ENCODE measurements at places on chromosomes 13 and 19.

GRCh38 chr19:56273563-56274117 is 1.1 kb downstream of the EDDM13 start:
- peaks cover 27% of the 10 kb centered on the region for H3K4me1 ChIP-seq
- no peak overlapping the region for H3K4me3 ChIP-seq
- no peaks in the 10 kb centered on the region for H3K36me3 ChIP-seq

DNA sequence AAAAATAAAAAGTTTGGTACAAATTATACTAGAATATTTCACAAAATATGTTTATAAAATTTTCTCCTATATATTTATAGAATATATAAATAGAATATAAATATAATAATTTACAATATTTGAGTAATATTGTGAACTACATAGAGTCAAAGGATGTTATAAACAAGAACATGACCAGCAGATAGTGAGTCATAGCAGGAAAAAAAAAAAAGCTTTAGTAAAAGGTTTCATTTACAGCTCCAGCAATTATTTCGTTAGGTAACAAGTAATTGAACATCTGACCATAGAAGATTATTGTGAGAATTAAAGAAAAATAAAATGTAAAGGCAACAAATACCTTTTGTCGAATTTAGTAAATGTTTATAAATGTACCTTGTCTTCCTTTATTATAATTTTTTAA is 864.1 kb downstream of the PCDH17 start:
- no peak overlapping the region for H3K27ac ChIP-seq
- H3K4me3 ChIP-seq = no peak overlapping the region
- H3K36me3 ChIP-seq = no peaks in the 10 kb centered on the region
- H3K27me3 ChIP-seq = no peaks in the 10 kb centered on the region

DNA sequence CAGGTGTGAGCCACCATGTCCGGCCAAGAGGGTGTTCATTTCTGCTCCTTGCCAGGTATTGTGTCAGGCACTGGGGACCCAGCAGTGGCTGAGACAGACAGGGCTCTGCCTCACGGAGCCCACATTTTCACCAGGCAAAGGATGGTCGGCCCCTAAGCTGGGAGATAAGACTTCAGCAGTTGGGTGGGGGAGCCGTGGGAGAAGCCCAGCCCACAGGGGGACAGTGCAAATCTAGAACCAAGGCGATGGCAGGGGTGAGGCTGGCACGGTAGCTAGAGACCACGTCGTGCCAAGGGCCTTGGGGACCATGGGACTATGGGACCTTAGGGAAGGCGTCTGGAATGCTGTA is 8.3 kb downstream of the LSR start:
- H3K27ac ChIP-seq = no peak overlapping the region
- H3K36me3 ChIP-seq = no peaks in the 10 kb centered on the region
- DNase-seq = no peak
- H3K4me1 ChIP-seq = peaks cover 3% of the 10 kb centered on the region

- H3K36me3 ChIP-seq = no peaks in the 10 kb centered on the region
- H3K27ac ChIP-seq = peak overlapping the region; percentile 25
- H3K4me1 ChIP-seq = peaks cover 5% of the 10 kb centered on the region
Measured at GRCh38 chr13:73000027-73000674, 58.7 kb upstream of the KLF5 start.

- no peaks in the 10 kb centered on the region for H3K4me1 ChIP-seq
- no peaks in the 10 kb centered on the region for H3K36me3 ChIP-seq
- no peaks in the 10 kb centered on the region for H3K27me3 ChIP-seq
- DNase-seq = no peak
Measured at GRCh38 chr19:14763497-14764145, 14.7 kb downstream of the ADGRE2 start.

GRCh38 chr13:35888981-35889380 is 242.2 kb downstream of the DCLK1 start:
- no peak overlapping the region for H3K27ac ChIP-seq
- no peak for DNase-seq
- no peaks in the 10 kb centered on the region for H3K27me3 ChIP-seq
- H3K4me1 ChIP-seq = no peaks in the 10 kb centered on the region
- H3K36me3 ChIP-seq = no peaks in the 10 kb centered on the region

DNA sequence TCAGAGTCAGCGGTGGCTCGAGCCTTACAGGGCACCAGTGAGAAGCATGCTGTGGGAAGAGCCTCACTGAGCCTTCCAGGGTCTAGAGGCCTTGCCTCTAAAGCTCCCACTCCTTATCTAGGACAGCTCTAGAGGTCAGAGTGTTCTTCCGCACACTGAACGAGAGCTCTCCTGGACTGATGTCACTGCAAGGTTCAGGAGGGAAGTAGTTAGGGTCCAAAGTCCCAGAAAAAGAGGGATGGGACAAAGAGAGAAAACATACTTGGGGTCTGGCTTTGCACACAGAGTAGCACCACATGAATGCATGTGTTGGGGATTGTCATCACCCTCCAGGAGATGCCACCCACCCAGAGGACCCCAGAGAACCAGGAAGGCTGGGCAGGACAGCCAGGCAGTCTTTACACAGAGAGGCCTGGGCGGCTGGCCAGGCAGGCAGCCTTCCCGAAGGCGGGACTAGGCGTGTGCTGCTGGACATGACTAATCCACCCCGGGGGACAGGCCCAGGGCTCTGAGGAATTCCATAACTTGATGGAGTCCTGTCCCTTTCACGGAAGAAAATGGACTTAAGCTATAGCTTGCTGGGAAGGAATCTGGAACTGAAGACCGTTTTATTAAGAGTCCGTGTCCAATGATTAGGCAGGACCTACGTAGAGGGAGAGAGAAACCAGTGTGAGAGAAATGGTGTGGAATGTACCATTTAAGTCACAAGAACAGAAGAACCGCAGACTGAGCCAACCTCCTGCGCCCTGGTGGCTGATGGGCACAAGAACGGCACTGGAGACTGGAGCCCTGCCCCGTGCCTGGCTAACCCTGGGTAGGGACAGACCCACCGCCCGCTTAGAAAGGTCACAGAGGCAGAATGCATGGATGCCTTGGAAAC is 16.6 kb upstream of the EPHX3 start:
- peaks cover 42% of the 10 kb centered on the region for H3K4me1 ChIP-seq
- H3K36me3 ChIP-seq = peaks cover 19% of the 10 kb centered on the region
- H3K4me3 ChIP-seq = no peak overlapping the region
- DNase-seq = peak; percentile 80
- peak overlapping the region; percentile 84 for H3K27ac ChIP-seq
- H3K27me3 ChIP-seq = no peaks in the 10 kb centered on the region

DNA sequence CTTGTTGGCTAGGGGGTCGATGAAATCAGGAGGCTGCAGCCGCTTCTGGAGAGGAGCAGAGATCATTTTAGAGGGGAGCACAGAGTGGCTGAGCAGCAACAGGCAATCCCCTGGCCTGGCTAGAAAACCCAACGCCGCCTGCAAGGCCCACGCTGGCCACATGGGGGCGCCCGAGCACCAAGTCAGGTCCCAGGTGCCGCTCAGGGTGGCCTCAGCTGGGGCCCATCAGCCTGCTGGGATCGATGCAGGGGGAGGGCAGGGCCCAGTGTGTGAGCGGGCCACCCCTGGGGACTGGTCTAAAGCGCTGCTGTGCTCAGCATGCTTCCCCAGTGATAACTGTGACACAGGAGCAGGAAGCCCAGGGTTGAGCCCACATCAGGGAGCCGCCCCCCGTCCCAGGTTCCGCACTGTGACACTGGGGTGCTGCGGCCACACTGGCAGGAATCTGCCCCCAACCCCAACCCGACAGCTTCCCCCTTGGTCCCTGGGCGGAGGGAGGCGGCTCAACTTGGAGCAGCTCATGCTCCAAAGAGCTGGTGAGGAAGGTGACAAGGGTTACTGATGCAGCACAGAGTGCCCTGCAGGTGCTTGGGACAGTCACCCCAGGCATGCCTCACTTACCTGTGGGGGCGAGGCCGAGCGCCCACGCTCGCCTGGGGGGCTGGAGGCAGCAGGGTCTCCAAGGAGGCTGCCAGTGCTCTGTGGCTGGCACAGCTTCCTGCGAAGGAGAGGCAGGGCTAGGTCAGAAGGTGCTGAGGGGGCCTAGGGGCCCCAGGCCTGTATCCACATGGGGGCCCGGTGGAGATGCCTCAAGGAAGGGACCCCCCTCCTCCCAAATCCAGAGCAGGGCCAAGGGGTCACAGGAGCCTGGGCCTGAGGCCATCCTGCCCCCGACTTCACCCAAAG is 13.3 kb upstream of the ISYNA1 start:
- no peaks in the 10 kb centered on the region for H3K4me1 ChIP-seq
- no peak overlapping the region for H3K4me3 ChIP-seq
- H3K27ac ChIP-seq = no peak overlapping the region
- peak; percentile 65 for DNase-seq

DNA sequence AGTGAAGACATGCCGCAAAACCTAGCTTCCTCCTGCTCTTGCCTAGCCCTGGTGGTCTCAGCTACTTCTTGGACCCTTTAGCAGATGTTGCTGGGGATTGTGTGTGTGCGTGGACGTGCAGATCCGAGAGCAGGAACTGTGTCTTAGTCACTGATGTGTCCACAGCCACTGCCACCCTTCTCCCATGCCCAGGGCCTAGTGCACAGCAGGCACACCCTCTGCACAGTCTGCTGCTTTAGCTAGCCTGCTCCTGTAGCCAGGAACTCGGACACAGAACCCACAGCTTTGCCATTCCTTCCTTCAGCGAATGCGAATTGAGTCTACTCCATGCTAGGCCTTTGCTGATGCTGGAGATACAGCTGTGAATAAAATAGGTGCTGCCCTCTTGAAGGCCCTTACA is 2.3 kb downstream of the CLPTM1 start:
- peaks cover 15% of the 10 kb centered on the region for H3K4me1 ChIP-seq
- no peak overlapping the region for H3K4me3 ChIP-seq
- no peak overlapping the region for H3K27ac ChIP-seq
- no peaks in the 10 kb centered on the region for H3K27me3 ChIP-seq
- peaks cover 7% of the 10 kb centered on the region for H3K36me3 ChIP-seq

DNA sequence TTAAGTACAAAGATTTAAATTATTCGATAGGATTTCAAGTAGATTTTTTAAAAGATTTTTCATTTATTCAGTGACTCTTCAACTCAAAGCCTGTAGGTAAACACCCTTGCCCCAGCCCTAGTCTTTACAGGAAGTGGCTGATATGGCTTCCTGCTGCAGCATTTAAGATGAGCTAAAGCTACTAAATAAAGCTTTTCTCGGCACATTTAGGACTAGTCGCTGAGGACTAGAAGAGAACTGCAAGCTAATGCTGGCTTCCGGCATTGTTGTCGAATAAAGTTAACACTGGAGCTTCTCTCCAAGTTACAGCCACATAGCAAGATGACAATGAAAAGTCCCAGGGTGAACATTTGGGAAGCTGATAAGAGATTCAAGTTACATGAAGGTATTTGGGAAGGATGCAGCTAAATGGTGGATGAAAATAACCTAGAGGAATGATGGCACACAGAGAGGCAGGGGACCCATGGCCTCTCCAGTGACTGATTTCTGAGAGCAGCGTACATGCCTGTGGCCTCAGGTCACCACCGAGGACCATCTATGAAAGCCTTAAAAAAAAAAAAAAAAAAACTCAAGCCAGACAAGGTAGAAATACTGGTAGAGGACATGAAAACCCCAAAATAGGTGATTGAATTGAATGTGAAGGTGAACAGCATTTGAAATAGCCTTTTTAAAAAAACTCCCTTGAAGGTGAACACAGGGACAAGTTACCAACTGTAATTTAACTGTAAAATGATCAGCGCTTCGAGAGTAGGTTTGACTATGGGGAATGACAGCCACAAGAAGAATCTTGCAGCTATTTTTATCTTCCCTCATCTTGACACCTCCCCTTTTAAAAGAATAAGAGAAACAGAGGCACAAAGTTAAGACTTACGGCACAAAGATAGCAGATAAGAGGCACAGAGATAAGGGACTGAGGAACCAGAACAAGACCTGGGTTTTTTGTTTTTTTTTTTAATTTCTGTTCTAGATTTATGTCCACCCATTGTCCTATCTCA is 155.4 kb downstream of the DCT start:
- no peak for DNase-seq
- no peaks in the 10 kb centered on the region for H3K27me3 ChIP-seq
- peaks cover 2% of the 10 kb centered on the region for H3K4me1 ChIP-seq
- H3K4me3 ChIP-seq = no peak overlapping the region

DNA sequence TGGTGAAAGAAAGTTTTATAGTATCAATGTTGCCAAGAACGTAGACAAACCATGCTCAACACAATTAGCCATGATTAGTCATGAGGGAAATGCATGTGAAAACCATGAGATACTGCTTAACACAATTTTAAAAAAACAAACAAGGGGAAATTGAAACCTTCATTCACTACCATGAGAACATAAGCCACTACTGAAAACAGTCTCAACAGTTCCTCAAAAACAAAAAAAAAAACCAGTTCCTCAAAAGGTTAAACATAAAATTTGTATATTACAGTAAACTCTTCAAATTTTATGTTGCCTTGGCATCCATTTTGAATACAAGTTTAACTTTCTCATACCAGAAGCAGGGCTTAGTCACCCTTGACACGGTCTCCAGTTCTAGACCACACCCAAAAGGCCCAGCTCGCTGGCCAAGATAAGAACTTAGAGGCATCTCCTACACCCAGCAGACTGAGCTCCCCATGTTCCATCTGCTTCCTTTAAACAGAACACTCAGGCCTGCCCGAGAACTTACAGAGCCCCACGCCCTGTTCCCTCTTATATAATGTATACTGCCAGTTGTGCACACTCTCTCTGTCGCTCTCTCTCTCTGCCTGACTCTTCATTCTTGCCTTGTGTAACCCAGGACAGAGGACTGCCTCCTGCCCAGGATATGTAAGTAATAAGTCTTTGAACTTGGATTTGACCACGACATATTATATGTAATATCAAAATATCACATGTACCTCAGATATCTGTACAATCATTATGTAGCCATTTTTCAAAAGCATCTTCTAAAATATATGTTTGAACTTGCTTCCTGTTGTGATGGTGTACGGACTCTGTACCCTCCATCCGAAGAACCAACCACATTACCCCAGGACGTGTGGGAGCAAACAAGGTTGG is 67.4 kb downstream of the STK24 start:
- peak overlapping the region; percentile 12 for H3K4me3 ChIP-seq
- no peaks in the 10 kb centered on the region for H3K27me3 ChIP-seq
- peaks cover 64% of the 10 kb centered on the region for H3K4me1 ChIP-seq
- peaks cover 4% of the 10 kb centered on the region for H3K36me3 ChIP-seq
- peak overlapping the region; percentile 95 for H3K27ac ChIP-seq

DNA sequence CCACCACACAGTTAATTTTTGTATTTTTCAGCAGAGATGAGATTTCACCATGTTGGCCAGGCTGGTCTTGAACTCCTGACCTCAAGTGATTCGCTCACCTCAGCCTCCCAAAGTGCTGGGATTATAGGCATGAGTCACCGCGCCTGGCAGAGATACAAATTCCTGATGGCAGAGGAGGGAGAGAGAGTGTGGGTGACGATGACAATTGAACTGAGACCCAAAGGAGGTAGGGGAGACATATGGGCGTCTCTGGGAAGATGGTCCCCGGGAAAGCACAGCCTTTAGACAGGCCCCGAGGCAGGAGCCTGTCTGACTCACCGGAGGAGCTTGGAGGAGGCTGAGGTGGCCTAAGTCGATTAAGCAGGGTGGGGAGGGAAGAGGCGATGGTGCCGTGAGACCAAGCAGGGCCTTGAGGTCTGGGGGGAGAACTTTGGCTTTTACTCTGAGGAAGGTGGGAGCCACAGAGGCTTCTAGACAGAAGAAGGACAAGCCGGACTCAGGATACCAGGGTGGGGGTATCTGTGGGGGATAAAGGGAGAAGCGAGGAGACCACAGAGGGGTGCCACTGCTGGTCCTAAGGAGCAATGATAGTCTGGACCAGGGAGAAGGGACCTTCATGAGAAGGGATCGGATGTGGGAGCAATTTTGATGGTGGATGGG is 38.2 kb downstream of the ARRDC2 start:
- no peak overlapping the region for H3K4me3 ChIP-seq
- H3K27ac ChIP-seq = no peak overlapping the region
- DNase-seq = no peak
- peaks cover 6% of the 10 kb centered on the region for H3K27me3 ChIP-seq

GRCh38 chr19:35269438-35270117 is 816 bp downstream of the USF2 start:
- H3K4me3 ChIP-seq = no peak overlapping the region
- no peaks in the 10 kb centered on the region for H3K27me3 ChIP-seq
- peaks cover 31% of the 10 kb centered on the region for H3K36me3 ChIP-seq
